ENCODE measurements at places on chromosomes 1 and 21.

GRCh38 chr1:47793563-47793962 lies 203.6 kb downstream of the TRABD2B start:
- no peak for DNase-seq

- no peak for DNase-seq
Observed at GRCh38 chr1:202622388-202622787, 87.9 kb downstream of the SYT2 start.

DNA sequence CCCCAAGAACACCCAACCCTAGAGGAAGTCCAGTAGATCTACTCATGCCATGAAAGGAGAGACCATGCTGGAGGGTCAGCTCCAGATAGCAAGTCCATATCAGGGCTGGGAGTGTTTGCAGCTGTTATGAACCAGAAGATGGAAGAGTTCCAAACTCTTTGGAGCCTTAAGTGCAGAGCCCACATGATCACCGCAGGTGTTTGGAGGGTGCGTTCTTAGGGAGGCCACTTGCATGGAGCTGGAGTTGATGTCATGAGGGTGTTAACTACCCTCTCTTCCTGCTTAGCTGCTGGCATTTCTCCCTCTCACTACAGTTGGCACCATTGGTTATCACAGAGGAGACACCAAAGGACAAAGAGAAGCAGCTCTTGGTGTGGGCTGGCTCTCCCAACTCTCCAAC lies 616.9 kb downstream of the AJAP1 start:
- no peak for DNase-seq

GRCh38 chr1:15703562-15703961 lies 19.4 kb downstream of the PLEKHM2 start:
- DNase-seq: no peak

DNA sequence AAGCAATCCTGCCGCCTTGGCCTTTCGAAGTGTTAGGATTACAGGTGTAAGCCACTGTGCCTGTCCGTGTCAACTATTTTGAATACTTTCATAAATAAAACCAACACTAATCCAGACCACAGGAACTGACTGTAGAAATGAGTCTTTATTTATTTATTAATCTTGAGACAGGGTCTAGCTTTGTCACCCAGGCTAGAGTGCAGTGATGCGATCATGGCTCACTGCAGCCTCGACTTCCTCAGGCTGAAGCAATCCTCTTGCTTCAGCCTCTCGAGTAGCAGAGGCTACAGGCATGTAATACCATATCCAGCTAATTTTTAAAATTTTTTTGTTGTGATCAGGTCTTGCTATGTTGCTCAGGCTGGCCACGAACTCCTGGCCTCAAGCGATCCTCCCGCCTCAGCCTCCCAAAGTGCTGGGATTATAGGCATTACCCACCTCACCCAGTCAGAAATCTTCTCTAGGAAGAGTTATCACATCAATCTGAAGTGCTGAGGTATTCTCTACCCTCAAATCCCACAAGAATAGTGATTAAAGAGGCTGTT lies 21.7 kb upstream of the CPLANE2 start:
- DNase-seq: no peak

DNA sequence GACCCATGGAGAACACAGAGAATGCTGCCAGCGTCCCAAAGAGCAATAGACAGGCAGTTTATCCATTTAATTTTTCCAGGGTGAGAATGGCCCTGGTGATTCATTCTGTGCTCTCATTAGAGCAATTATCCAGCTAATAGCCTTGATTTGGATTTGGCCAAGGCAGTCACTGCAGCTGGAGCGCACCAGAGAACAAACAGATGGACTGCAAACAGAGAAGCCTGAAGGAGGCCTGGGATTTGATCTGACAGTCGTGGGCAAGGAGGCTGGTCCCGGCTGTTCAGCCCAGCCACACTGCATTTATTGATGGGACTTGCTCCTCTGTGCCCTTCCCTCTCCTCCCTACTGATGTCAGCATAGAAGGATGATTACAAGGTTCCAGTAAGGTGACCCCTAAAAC lies 353.9 kb upstream of the C1orf174 start:
- DNase-seq: no peak

- no peak for DNase-seq
Observed at GRCh38 chr1:242828199-242828598, 303.7 kb upstream of the PLD5 start.

DNA sequence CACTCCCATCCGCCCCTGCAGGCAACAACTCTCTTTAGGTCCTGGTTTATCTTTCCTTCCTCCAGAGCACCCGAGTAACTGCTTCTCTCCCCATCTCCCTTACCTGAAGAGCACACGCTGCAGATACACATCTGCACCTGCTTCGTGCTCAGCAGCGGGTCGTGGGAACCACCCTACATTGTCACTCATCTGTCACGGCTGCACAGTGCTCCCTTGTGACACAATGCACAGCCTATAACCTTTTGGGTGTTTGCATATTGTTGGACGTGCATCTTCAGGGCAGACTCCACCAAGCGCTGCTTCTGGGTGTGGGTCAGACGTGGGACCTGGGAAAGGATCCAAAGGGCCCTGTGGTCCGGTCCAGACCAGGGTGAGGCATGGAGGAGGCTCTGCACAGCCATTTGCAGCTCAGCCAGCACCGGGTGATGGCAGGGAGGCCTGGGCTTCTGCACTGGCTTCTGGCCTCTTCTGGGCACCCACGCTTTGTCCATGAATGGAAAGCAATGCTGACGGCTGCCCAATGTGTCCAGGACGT lies 42.5 kb downstream of the WDR4 start:
- DNase-seq: no peak

DNA sequence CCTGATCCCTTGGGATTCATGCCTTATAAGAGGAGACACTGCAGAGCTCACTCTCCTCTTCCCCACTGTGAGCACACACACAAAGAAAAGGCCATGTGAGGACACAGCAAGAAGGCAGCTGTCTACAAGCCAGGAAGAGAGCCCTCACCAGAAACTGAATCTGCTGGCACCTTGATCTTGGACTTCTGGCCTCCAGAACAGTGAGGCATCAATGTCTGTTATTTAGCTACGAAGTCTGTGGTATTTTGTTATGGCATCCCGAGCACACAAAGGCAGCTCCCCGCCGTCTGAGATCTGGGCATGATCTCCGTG lies 47.1 kb upstream of the RPL11 start:
- DNase-seq: no peak

DNA sequence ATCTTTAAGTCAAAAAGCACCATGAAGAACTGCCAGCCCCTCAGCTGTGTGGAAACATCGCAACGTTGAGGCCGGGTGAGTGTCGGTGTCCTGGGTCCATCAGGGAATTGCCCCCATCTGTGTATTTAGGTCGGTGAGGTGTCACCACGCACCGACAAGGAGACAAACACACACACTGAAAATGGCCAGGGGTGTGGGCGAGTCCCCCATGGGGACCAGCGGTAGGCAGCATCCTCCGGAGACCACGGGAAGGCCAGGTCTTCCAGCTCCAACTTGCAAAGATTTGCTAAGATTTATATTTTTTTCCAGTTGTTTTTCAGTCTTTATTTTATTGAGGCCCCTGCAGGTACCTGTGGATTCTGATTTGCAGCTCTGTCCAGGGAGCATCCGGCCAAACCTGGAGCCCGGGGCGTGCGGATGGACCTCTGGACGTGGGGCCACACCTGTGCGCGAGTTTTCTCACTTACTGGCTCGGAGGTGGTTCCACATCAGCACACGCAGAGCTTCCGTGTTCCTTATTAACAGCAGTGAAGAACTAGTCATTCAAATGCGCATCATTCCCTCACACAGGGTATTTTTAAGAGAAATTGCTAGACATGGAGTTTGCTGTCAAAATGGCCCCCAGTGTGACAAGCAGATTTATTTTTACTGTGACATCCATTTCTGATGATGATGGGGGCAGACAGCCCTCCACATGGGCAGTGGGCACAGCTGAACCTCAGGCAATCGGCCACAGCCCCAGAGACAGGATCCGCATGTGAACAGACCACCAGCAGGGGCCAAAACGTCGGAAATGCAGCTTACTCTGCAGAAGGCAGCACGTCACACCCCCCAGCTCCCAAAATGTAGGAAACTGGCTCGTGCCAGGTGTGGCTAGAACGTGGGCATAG lies 17.2 kb upstream of the SLC19A1 start:
- no peak for DNase-seq

- no peak for DNase-seq
Observed at GRCh38 chr1:206859082-206859521, 6.3 kb upstream of the IL20 start.

DNA sequence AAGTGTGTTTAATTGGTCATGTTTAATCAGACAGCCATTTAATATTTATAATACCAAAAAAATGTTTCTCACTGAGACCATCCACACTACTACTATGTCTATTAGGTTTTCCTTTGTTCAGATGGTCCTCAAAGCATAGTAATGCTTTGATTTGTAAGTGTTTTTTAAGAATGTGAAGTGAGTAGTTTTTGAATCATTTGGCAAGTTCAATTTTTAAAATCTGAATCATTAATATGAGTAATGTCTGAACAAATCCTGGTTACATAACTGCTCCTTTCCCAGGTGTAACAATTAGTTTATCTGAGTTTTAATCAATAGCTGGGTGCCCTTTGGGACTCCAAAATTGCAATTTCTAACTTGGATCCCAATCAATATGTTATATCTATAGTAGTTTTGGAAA lies 23.5 kb upstream of the RPL5 start:
- DNase-seq: no peak

DNA sequence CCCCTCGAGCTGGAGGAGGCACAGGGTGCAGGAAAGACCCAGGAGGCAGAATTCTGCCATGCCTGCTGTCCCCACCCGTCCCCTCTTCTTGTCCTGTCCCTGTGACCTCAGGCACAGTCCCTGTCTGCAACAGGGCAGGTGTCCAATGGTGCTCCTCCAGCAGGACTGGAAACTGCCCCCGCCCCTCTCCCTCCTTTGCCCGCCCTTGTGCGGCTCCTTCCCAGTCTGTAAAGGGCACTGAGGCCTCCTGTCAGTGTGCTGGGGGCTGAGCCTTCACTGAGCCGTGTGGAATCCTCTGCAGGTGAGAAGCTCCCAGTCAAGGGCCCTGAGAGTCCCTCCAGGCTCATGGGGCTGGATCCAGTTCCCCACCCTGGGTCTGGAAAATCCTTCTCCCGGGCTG lies 28.9 kb downstream of the PRDM16 start:
- DNase-seq: no peak

- no peak for DNase-seq
Observed at GRCh38 chr1:13830616-13831280, 130.8 kb downstream of the PRDM2 start.

GRCh38 chr1:160548183-160548582 lies 25.1 kb upstream of the SLAMF6 start:
- no peak for DNase-seq

DNA sequence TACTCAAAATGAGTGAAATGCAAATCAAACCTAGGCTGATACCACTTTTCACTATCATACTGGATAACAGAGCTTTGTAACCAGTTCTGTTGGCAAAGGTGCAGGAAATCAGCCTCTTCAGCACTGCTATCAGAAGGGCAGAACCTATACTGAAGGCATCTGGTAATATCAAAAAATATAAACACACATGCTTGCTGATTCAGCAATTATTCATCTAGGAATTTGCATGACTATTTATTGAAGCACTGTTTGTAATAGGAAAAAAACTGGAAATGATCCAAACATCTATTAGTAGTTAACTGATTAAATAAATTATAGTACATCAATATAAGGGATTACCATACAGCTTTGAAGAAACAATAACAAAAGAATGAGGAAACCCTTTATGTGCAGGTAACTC lies 21.4 kb downstream of the ARHGAP29 start:
- DNase-seq: no peak

DNA sequence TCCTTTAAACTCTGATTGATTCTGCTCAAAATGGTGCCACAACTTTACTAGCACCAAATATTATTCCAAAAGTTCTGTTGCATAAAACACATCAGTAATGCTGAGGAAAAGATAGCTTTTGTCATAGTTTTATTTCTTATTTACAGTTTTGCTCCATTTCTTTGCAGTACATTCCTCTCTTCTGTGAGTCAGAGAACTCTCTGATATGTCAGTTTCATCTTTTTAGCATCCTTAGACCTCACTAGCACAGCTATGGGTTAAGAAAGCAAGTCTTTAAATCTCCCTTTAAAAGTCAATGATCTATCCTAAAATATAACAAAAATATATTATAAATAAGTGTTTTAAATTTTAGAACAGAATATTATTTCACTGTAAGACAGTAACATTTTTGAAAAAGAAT lies 356.6 kb upstream of the SNX7 start:
- no peak for DNase-seq

DNA sequence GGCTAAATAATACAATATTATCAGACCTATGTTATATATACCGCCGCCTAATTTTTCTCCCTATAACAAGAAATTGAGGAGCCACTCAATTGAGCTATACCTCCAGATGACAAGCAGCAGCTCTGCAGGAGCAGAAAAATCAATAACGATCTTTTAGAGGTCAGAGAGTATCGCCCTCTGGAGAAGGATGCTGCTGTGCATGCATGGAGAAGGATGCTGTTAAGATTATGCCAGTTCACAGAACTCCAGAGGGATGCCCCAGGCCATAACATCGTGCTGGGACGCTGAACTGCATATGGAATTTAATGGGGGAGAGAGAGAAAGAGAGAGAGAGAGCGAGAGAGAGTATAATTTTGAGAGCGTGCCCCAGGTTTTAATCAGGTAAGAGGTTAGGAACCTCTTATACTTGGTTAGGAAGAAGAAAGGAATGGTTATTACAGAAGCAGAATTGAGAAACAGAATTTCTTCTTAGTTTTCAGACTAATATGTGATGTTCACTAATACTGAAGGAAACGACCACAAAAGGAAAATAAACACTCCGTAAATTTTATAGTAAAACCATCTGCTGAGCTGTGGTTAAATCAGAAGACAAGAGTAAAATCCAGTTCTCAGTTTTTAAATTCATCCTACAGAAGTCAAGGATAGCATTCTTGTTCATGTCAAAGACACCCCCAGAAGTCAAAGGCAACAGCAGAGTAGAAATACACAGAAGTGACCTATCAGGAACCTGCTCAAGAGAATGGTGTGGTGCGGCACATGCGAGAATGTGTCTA lies 111.1 kb downstream of the SMYD2 start:
- DNase-seq: no peak

- no peak for DNase-seq
Observed at GRCh38 chr1:198633675-198634121, 5.1 kb upstream of the PTPRC start.
